Activated CD4-positive, alpha-beta T cell treated with anti-CD3 and anti-CD28 coated beads, Interleukin-2, amount 50 U/mL, for 1 hour (primary cell): ENCODE measurements at places on chromosomes 16 and 17.

DNA sequence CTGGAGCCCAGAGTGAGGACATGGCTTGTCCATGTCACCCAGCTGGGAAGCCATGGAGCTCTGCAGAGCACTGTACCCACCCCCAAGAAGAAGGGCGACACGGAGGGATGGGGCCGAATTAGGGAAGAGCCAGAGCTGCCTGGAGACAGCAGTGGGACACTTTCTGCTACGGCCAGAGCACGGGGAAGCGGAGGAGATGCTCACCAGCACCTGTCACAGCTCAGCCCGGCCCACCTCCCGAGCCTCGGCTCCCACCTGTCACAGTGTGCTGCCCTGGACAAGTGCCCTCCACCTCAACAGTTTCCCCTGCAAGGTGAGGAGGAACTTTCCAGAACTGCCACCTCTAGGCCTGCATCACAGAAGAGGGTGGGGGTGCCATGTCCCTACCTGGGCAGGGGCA lies 36.4 kb downstream of the PEMT start:
- DNase-seq = no peak

DNA sequence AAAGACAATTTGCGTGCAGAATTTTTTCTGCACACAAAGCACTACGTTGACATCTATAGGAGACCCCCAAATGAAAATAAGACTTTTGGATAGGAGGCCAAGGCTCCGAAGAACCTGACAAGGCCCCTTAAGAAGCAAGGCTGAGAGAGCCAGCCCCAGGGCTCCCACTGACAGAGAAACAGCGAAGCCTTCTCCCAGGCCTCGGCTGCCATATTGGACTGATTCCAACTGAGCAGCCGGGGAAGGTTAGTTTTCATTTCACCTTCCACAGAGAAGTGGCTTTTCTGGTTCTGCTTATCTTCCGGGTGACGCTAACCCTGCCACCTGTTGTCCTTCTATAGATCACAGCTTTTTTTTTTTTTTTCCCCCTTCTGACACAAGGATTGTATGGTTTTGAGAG lies 356.7 kb downstream of the SOX9 start:
- DNase-seq = no peak

DNA sequence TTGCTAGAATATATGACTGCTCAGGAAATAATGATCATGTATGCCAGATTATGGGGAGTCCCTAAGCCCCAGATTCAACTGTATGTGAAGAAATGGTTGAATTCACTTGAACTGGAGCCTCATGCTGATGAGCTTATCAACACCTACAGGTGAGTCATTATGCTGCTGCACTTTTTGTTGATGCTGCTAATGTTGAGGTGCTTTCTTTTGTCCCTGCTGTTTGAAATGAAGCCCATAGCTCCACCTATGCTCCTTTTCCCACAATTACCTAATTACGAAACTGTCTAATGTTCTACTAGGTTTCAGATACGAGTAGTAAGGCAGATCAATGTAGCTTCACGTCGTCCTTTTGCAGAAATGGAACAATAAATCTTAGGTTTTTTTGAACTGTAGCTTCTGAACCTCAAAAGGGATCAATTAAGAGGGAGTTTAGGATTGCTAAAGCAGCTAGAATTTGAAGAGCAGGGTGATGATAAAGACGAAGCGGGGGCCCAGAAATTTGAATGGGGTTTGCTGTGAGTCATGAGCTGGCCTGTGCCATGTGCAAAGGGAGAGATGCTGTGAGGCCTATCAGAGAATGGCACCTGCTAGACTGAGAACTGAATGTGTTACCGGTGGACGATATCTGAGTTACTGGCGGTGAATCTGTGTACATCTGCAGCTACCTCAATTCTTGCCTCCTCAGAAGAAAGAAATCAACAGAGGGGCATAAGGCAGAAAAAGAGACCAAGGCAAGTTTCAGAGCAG lies 6.1 kb upstream of the UQCRC2 start:
- no peak for DNase-seq

DNA sequence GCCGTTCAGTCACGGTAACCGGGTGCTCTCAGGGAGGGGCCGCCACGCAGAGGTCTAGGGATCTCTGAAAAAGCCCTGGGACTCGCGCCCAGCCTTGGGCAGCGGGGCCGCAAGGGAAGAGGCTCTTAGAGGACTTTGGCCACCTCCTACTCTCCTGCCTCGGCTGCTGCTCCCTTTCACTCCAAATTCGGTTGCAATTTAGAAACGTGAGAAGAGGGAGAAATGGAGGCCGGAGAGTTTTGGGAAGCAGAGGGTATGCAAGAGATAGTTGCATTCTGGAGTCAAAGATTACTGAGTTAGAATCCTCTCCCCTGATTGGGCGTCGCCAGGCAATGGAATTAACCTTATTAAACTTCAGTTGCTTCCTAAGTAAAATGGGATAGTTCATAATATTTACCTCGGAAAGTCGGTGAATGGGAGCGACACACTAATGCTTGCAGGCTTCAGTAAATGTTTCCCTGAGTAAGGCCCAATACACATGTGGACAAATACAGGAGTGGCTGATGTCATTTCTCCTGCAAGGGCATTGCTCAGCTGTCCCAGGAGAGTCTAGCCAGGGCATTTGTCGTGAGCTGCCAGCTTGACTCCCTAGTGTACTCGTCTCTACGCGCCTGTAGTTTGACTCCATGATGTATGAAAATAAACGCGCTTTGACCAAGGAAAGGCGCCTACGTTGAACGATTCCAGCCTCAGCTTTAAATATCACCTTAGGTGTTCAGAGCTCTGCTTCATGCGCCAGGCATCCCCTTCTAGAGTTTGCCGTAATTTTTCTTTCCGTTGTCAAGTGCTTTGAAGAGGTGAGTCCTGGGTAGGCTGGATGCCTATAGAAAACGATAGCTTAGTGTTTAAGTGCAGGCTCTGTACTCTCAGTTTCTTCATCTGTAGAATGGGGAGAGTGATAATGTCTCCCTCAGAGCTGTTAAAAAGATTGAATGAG lies 667 bp downstream of the OGFOD1 start:
- DNase-seq = peak; percentile 4

GRCh38 chr17:51322390-51323029 lies 62.2 kb downstream of the UTP18 start:
- no peak for DNase-seq

- no peak for DNase-seq
These were observed 88.4 kb upstream of the CDH5 start for GRCh38 chr16:66278111-66278531.

DNA sequence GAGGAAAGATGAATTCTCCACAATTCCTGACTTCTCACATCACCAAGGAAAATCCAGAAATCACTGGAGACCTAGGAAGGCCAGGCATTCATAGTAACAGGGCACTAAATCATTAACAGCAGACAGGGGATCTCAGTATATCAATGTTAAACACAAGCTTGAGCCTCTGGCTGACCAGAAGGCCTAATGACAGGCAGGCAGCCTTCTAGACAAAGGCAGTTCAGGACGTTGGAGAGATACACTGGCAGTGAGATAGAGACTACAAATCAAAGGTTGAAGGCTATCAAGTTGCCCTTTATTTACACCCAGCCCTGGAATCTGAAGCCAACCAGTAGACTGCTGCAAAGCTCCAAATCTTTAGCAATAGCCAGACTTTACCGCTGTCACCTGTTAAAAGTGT lies 422.8 kb upstream of the CCL2 start:
- no peak for DNase-seq

DNA sequence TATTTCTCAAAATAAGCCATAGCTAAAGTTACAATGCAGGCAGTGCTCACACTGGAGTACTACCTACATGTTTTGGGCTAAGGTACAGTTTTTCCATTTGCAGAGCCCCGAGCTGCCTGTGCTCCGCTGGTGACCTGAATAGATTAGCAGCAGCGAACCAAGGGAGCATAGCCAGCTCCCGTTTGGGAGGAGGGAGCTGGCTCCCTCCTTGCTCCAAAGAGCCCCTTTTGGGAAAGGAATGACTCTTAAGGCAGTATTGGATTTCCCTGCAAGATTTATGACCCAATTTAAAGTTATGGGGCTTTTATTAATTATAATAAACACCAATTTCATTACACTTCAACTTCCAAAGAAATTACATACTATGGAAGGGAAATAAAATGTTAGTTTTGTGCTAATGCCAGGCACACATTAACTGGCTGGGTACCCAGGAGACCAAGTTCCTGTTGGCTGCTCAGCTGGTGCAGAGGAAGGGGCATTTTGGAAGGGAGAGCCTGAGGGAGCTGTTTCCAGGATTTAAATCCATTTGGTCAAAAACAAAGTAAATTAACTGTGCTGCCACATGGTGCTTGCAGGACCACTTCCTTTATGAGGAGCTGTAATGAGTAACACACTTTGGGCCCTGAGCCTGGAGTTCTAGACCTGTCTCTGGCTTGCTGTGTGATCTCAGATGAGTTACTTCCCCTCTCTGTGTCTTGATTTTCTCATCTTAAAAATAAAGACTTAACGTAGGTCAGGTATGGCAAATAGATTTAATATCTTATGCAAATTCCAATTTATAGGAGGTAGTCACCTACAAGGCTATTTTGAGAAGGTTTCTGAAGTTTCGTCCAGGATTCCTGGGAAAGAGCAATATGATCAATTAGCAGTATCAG lies 362.1 kb upstream of the CCL2 start:
- DNase-seq = no peak

DNA sequence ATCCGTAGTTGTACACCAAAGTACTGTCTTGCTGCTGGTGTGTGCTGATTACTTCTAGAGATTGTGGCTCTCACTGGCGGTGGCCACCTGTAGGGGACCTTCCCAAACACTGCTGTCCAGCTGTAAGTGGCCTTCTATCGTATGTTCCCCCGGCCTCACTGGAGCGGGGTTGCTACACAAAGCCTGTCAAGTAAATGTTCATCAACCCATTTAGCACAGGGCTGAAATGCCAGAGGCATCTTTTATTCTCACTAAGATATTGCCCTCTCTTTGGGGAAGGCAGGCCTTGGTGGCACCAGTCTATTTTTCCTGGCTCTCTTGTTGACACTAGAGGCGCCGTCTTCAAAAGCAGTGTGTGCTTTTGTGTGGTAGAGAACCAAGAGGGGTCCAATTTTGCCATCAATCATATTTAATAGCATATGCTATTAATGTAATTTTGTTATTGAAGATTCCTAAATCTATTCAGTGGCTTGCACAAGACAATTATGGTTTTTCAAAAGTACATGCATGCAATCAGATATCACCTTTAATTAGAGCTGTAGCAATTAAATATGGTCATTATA lies 514.4 kb upstream of the SALL1 start:
- no peak for DNase-seq

GRCh38 chr17:75090871-75091854 lies 3.4 kb downstream of the SLC16A5 start:
- DNase-seq = no peak

GRCh38 chr16:22103441-22103840 lies 11.1 kb downstream of the VWA3A start:
- no peak for DNase-seq
